ENCODE measurements at places on chromosomes 4 and X.

GRCh38 chrX:1452516-1453394 lies at the start of gene ASMTL:
ASMTL (minus strand) TSS chrX:1452909; CDS start chrX:1452840, 69 bp downstream.
- DNase-seq = peak; percentile 96

GRCh38 chr4:57023104-57023503 lies 44.4 kb downstream of the POLR2B start:
- DNase-seq = no peak

GRCh38 chr4:184752496-184753275 lies 18.8 kb upstream of the CENPU start:
- DNase-seq = no peak

- no peak for DNase-seq
These were observed 1752.7 kb downstream of the PCDH7 start for GRCh38 chr4:32472918-32473317.

DNA sequence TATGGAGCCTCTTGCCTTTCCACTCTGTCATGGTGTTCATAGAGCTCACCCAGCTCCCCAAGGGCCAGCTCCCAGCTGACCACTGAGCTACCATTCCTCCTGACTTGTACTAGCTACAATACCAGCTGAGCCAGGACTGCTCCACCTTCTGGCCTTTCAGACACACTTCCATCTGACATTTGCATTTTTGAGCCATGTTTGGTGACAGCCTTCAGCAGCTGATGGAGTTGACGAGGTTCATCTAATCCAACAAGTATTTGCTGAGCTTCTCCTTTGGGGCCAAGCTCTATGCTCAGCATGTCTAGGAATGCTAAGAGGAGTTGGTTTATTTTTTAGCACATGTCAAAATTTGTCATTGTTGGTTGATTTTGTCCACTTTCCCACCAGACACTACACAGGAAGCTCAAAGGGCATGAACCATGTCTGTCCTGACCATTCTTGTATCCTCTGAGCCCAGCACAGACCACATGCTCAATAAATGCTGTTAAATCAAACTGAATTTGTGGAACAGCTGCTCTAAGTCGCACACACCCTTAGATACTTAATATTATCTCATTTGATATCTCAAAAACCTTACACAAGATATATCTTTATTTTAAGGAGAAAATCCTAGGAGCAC lies 142.6 kb upstream of the PPARGC1A start:
- DNase-seq = peak; percentile 7

DNA sequence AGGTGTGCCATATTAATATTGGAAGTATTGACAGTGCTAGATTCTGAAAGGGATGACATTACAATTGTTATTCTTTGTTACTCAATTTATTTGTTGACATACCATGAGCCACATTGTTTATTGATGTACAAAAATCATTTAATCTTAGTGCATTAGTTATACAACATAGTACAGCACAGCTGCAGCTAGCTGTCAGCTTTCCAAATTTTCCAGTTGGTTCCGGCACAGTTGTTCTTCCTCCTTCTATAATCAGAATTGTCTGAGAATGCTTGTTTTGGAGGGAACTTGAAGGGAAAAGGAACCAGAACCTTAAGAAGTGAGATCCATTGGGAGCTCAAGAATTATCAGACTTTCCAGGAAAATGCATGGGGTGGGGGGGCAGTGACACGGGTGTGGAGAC lies 281.4 kb downstream of the ZIC3 start:
- DNase-seq = no peak

DNA sequence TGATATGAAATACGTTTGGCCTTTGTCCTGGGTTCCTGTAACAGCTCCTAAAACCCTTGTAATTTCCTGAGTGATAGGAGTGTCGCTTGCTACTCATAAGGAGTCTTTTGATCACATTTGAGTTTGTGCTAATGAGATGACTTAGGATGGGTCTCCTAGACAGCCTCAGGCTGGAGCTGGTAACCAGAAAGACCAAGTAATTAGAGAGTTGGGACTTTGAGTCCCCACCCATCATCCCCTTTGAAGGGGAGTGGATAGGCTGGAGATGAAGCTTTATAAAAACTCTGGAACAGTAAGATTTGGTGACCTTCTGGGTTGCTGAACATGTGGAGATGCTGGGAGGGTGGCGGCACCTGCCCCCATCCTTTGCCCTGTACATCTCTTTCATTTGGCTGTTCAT lies 2.9 kb downstream of the SEC24B start:
- no peak for DNase-seq

GRCh38 chr4:13612569-13612968 lies 15.0 kb downstream of the BOD1L1 start:
- DNase-seq = no peak

GRCh38 chr4:167606551-167606950 lies 372.3 kb upstream of the SPOCK3 start:
- no peak for DNase-seq

GRCh38 chrX:154294791-154295574 lies at the start of gene TEX28:
TEX28 (minus strand) TSS chrX:154295124; CDS start chrX:154292117, 3,007 bp downstream.
- DNase-seq = no peak

- no peak for DNase-seq
These were observed 88.6 kb upstream of the FRMPD3 start for GRCh38 chrX:107360788-107361360.

DNA sequence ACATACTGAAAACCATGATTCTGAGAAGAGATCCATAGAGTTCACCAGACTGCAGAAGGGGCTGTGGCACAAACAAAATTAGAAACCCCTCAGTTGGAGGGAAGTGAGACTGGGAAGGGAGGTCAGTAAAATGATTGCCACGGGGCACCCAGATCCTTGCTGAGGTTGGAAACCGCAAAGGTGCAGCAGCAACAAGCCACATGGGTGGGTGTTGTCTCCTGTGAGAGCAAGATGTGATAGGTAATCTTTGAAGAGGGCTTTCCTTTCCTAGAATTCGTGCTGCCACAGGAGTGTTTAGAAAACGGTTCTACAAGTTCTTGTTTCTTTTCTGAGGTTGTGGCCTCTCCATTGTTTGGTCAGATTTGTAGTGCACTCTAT lies 85.5 kb downstream of the NFKB1 start:
- no peak for DNase-seq

DNA sequence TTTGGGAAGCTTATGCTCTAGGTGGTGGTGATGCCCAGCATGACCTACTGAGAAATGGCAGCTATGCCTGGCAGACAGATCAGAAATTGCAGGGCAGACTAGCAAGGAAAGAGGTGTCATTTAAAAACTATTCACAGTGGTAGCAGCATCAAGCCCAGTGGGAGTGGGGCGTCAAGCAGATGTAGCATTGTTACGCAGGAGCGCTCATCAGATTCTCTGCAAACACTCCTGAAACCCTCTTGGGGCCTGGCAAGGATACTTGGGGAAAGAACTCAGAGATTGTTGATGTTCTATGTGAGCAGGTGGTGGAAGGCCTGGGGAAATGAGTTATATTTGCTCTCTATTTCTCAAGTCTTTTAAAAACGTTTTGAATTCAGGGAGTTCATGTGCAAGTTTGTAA lies 437.6 kb downstream of the RAPGEF2 start:
- peak; percentile 14 for DNase-seq

DNA sequence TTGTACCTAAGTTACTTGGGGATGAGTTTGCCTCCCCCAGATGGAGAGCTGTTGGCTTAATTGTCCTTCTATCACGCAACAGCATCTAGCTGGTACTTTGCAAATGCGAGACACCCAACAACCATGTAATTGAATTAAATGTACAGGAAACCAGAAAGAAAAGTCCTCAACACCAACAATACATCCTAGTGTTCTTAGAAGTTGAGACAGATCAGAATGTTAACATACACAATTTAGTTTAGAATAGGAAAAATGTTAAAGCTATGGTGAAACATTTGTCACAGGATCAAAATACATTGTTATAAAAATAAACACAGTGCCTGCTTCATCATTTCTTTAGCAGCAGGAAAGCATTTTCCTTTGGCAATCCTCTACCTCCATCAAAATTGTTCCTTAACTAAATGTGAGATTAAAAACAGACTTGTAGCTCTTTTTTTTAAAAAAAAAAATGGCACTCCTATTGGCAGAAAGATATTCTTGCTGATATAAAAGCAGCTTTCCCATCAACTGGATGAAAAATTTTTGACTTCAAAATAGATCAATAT lies 163.1 kb upstream of the MID1 start:
- DNase-seq = no peak

DNA sequence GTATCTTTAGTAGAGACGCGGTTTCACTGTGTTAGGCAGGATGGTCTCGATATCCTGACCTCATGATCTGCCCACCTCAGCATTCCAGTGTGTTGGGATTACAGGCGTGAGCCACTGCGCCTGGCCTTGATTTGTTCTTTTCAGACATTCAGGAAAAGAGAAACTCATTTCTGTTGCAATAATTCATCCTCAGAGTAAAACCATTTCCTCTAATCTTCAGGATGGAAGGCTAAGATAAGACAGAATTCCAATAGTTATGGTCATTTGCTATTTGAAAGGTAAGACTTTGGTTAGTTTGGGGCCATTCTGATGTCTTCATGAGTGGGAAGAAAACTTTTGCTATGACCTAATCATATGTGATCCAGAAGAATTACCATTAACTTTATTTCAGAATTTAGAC lies 83.0 kb downstream of the LRP2BP start:
- DNase-seq = no peak

GRCh38 chrX:10108288-10108687 lies 48.5 kb upstream of the CLCN4 start:
- DNase-seq = no peak

- no peak for DNase-seq
These were observed 622.9 kb upstream of the DIPK2B start for GRCh38 chrX:45823536-45823935.

DNA sequence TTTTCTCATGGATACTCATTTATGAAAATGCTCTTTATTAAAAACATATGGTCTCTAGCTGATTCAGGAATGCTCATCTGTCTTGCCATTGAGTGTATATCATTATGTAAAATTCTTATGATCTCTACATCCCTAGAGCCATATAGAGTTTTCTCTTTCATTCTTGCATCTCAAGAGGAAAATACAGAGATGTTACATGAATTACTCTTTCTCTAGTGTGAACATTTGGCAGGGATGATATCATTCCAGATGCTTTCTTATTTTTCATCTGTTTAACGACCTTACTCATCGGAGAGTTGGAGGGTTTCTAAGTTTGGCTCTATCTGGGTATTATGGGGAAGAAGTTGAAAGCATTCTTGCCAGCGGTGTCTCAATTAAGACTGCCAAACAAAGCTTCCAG lies 202.9 kb upstream of the SLC7A11 start:
- no peak for DNase-seq

DNA sequence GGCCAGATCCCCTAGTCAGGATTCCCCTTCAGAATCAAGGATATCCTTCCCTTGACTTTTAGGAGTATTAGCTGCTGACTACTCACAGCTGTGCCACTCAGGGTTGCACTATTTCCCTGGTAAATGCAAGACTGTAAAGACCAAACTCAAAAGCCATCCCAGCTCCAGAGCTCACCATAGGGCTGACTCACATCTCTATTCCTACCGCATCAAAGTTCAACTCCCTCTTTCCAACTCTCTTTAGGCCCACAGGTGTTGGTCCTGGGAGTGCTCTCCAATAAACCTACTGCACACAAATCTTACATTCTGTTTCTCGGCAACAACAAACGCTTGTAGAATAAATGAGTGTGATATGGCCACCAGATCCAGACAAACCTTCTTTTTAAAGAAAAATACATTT lies 109.6 kb downstream of the PPP3CA start:
- DNase-seq = no peak

- DNase-seq = no peak
These were observed 39.3 kb upstream of the MAN2B2 start for GRCh38 chr4:6535706-6536105.

DNA sequence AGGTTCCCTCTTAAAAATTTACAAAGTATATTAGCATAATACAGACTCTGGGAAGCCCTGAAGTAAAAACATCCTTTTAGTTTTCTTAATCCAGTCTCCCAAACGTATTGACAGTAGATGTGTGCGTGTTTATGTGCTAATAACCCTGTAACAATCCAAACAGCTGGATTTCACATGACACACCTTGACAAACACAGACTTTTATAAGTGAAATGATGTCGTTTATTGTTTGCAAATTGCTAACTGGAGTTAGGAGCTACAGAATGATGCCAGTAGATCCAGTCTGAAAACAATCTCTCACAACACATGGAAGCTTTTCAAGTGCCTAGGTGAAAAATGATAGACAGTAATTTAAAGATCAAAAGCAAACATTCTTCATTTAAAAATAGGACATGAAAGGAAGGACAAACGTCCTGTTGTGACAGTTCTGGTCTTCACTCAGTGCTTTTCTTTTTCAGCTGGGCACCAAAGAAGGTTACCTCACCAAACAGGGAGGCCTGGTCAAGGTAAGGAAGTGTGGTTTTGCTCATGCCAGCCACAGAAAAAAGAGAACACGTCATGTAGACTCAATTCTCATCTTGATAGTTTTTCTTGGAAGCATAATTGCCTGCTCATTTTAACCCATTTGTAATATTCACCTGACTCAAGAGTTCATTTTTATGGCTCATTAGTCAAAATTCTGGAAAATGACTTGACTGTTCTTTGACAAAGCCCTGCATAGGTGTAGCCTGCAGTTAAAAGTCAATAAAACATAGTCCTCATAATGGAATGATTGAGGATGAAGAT lies 32.9 kb downstream of the LAMTOR3 start:
- DNase-seq = no peak

- DNase-seq = no peak
These were observed 89.9 kb upstream of the TLR2 start for GRCh38 chr4:153594210-153594609.

- peak; percentile 67 for DNase-seq
These were observed 37.8 kb downstream of the SEPTIN6 start for GRCh38 chrX:119655125-119655524.

GRCh38 chr4:11408233-11408967 lies 20.3 kb downstream of the HS3ST1 start:
- no peak for DNase-seq

DNA sequence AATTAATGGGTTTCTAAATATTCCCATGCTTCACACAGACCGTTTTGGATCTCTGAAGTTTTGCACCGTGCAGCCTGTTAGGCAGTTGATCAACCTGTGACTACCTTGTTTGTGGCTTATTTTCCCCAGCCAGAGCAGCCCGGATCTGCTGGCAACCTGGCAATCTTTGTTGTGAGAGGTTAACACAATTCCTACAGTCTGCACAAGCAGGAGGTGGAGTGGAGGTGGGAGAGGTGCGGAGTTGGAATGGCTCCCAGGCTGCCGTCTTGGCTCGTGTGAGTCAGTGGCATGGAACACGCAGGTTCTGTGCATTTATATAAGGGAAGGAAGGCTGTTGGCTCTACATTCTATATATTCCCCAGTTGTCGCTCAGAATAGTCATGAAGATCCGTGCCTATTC lies 70.9 kb upstream of the STOX2 start:
- no peak for DNase-seq

DNA sequence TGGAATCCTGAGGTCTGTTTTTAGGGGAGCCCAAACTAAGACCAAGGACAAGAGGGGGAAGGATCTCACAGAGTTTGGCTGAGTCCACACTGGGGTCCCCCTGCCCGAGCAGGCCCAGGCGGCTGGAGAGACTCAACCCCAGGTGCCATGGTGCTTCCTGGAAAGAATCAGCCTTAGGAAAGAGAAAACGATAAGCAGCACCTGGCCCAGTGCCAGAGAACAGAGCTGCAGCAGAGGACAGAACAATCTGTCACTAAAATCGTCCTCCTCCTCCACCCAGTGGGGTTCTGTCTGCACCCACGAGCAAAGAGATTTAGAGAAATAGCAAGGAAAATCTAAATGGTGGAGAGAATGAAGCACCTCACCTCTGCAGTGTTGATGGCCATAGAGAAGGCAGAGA lies 470.5 kb downstream of the BCOR start:
- peak; percentile 71 for DNase-seq

GRCh38 chrX:37847733-37848197 lies 394 bp upstream of the DYNLT3 start:
- no peak for DNase-seq

- DNase-seq = no peak
These were observed 63.7 kb downstream of the TENM3 start for GRCh38 chr4:182306792-182307507.
